ENCODE measurements at places on chromosomes 2 and 18.
A peak's percentile ranks its signal among the peaks of the same experiment; 100 is the strongest.

- DNase-seq = peak; percentile 13
Measured at GRCh38 chr2:230644356-230644935, 68.2 kb upstream of the CAB39 start.

- DNase-seq = no peak
Measured at GRCh38 chr18:57195341-57195740, 48.5 kb downstream of the BOD1L2 start.

- no peak for DNase-seq
Measured at GRCh38 chr2:6986912-6987361, 69.7 kb downstream of the RNF144A start.

DNA sequence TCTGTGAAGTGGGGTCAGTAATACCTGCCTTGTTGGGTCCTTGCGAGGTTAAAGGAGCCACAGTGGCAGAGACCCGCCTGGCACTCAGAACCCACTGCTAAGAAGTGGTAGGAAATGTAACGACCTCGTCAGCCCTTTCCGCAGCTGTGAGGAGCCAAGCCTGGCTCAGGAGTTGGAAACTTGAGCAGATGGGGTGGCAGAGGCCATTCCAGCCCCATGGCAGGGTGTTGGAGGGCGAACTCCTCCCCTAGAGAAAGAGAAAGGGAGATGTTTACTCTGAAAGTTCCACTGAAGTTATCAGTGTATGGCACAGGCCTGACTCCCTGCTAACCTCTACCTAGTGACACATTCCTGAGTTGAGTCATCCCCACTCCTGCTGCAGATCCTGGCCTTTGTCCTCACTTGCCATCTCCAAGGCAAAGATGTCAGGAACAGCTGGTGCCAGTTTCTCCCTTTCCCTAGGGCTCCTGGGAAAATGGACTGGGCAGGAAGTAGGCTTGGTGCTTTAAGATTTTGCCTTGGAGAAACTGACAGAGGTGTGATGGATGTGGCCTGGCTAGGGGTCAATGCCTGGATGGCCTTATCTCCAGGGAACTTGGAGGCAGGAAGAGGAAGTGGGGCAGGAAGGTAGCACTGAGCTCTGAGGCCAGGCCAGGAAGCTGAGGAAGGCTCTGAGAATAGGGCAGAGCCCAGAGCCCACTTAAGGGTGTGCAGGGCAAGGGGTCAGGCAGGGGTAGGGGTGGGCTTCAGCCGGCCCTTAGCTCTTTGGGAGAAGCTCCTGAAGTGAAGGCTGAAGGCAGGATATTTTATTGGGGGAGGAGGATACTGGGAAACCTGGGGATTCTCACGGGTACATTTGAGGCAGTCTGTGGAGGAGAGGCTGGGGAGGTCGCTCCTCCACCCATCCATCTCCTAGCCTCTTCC is 888 bp downstream of the VAMP5 start:
- DNase-seq = no peak

GRCh38 chr2:33214857-33215256 is 261.6 kb upstream of the RASGRP3 start:
- no peak for DNase-seq

Data from chondrocyte (in vitro differentiated cells).